Lung (tissue), 17 donors: ENCODE measurements at places on chromosomes 2 and 18. TPM values are rescaled to one million over a fixed set of nuclear protein-coding genes. Genes with fewer than 3 reads are reported as not detected.

The ABHD1 gene
- total RNA-seq, result 0.74 TPM

The FBXO48 gene
- 1.9 TPM for total RNA-seq

The PLB1 gene
- total RNA-seq, result 8.0 TPM

The POTEJ gene
- total RNA-seq, result 0.09 TPM

The IL18R1 gene
- total RNA-seq, result 7.5 TPM

The SIGLEC15 gene
- 0.64 TPM for total RNA-seq

The ECEL1 gene
- total RNA-seq, result 0.09 TPM

The KCNJ13 gene
- not detected for total RNA-seq

The RAB27B gene
- 21.5 TPM for total RNA-seq

The NEU2 gene
- total RNA-seq, result not detected

The TLX2 gene
- total RNA-seq, result not detected

The ALPG gene
- total RNA-seq, result 1.2 TPM

The INSIG2 gene
- total RNA-seq, result 26.6 TPM

The MAP3K19 gene
- 11.0 TPM for total RNA-seq

DNA sequence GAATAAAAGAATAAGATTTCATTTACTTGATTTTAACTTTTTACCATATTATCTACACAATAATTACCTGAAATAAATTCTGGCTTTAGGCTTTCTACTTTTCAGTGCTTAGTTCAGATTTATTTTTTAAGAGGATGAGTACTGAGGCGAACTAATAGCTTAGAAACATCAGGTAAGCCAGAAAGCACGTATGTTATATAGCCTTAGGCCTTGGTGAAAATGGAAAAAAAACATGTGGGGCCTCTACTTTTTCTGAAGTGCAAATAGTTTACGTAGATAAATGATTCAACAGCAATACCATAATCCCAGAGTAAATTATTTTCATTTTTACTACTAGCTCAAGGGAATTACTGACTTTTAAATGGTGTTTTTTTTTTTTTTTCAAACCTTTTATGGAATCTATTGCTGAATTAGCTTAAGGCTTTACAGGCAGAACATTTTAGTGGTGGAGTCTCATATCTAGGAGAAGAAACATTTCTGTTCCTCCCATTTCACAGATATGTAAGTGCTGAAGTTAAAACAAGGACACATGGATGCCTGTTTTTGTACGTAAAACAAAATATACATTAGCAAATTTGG is 6.2 kb downstream of the CPS1 start:
- DNase-seq, result no peak

DNA sequence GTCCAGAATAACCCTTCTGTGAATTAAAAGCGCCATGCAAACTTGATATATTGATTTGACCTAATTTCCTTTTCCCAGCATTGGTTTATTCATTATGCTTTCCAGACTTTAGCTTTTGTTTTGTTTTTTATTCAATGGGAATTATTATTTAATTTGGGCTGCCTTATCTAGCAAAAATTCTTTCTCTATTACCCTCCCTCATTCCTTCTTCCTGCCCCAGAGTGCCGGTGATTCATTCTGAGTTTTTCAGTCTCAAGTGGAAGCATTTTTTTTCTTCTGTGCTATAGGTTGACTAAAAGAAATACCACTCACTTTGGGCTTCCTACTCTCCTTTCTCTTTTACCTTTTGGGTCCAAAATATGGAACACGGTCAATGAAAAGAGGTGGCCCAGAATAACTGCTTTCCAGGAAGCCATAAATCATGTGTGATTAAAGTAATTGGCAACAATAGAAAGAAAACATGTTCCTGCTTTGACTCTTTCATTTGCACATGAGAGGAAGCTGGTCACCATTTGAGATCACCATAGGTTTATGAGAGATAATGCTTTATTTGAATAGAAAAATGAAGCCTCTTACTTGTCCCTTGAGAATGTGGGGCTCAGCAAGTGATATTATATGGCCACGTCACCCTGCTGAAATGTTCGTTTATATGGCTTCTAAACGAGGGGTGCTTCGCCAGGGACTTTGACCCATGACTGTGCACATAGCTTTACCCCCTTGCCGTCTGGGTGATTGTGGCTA is 422.8 kb upstream of the ZEB2 start:
- no peak for DNase-seq

- no peak for DNase-seq
These were observed 46.6 kb upstream of the RHOB start for GRCh38 chr2:20400306-20400705.

GRCh38 chr2:60834270-60834717 is 47.1 kb upstream of the REL start:
- no peak for DNase-seq

DNA sequence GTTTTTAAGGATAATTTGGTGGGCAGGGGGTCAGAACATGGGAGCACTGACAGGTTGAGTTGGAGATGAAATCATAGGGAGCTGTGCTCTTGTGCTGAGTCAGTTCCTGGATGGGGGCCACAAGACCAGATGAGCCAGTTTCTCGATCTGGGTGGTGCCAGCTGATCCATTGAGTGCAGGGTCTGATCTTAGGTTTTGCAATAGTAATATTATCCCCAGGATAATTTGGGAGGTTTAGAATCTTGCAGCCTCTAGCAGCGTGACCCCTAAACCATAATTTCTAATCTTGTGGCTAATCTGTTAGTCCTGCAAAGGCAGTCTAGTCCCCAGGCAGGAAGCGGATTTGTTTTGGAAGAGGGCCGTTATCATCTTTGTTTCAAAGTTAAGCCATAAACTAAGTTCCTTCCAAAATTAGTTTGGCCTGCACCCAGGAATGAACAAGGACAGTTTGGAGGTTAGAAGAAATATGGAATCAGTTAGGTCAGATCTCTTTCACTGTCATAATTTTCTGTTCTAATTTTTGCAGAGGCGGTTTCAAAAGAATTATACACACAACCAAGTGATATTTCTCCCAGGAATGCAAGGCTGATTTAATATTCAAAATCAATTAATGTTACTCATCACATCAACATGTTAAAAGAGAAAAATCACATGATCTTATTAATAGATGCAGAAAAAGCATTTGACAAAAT is 23.0 kb downstream of the DBI start:
- DNase-seq, result peak; percentile 60

DNA sequence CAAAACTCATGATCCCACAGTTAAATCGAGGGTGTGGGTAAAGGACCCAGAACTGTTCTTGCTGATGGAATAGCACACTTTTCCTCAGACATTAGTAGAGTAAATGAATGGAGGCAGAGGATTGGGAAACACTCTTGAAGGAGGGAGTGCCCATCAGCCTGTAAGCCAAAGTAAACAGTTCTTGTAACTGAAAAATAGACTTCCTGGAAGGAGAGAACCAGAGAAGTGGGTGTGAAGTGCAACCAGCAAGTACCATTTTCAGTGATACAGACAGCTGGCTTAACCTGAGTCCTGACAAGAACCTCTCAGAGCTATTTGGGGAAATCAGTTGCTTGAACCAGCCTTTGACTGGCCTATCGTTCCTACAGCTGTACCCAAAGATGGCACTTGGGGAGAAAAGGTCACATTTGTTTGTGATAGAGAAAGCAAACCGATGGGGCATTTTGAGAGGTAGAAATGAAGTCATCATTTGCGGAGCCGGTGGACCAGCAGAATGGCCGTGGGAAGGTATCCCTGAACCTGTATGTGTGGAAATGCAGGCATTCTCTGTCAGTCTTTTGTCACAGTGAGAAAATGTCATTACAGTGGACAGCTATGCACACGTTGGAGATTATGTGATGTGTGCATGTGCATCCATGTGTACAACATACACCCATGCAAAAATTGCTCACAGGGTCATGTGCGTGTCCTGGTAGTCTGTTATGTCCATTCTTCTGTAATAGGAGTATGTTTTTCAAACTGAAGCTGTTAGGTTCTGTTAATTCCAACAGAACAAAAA is 17.8 kb downstream of the CRIM1 start:
- peak; percentile 77 for DNase-seq

DNA sequence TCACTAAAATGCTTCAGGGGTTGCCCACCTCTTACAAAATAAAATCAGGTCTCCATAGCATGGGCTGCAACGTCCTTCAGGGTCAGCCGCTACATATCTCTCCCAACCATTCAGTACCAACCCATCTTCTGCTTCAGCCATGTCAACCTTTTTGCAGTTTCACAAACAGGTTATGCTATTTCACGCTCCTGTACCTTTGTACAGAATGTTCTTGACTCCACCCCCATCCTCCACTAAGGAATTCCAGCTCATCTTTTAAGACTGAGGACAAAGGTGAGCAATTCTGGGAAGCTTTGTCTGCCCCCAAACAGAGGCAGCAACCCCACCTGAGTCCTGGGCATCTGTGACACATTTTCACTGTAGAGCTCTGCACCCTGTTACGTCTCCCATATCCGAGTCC is 8.8 kb upstream of the EVA1A start:
- DNase-seq, result no peak

DNA sequence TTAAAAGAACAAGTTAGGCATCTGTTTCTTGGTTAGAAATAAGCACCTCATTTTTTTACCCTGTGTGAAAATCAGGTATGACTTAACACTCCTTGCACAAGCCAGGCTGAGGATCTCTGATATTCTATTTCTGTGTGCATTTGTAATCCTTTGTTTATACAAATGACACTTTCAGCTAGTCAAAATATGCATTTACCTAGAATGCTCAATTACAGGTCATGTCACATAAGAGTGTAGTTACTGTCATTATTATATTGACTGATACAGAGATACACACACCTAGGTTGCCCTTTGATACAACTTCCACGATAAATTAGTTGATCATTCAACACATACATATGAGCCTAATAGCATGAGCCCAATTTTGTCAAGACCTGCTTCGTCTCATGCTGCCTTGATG is 144.3 kb downstream of the CHST9 start:
- no peak for DNase-seq

DNA sequence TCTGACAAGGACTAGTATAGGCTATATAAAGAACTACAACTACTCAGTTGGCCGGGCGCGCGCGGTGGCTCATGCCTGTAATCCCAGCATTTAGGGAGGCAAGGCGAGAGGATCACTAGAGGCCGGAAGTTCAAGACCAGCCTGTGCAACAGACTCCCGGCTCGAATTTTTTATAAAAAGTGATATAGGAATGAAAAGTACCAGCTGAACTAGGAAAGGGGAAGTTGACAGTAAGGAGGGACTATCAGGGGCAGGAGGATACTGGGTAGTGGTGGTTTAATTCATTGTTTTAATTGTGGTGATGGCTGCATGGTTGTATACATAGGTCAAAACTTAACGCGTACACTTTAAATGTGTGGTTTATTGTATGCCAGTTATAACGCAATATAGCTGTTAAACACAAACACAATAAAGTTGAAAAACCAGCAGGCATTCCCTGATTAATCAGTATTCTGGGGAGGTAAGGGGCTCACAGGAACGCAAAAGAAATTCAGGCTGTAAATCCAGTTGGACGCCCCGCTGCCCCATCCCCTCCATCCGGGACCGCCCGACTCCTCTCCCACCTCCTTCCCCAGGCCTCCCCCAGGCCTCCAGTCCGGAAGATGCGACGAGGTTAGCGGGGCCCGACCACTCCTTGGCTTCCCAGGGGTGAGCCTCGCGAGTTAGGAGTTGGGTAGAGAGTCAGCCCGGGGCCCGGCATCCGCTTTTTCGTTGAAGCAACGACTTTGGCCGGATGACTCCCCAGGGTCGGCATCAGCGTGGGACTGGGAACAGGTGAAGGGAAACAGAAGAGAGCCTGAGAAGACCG is 746 bp upstream of the POLR1B start:
- peak; percentile 81 for DNase-seq

- no peak for DNase-seq
These were observed 81.3 kb downstream of the VSNL1 start for GRCh38 chr2:17621781-17622180.

DNA sequence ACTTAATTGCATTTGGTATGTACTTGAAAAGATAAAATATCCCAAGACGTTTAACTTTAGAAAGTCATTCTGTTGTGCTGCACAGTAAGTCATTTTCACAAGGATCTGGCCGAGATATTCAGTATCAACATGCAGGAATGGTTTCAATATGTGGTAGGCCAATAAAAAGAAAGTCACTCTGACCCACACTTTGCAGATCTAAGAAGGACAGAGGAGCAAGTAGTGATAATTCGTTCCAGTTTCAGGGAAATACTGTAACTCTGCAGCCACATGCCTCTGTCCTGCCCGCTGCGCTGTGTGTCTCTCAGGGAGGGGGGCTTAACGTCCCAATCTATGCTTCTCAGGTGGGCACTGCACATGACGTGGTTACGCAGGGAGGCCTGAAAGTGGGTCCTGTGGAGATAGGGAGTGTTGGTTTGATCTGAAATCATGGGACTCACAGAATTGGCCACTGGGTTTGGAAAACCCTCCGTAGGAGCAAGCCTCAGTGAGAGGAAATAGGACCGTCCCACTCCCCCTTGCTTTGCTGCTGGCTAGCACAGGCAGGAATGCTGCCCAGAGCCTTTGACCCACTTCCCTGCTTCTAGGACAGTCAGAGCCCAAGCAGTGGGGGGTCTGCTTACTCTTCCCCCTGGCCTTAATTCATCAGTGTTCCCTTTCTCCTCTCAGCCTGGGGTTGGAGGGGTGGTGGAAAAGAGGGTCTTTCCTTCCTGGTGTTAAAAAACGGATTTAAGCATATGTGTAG is 314.7 kb upstream of the SPRED2 start:
- no peak for DNase-seq

DNA sequence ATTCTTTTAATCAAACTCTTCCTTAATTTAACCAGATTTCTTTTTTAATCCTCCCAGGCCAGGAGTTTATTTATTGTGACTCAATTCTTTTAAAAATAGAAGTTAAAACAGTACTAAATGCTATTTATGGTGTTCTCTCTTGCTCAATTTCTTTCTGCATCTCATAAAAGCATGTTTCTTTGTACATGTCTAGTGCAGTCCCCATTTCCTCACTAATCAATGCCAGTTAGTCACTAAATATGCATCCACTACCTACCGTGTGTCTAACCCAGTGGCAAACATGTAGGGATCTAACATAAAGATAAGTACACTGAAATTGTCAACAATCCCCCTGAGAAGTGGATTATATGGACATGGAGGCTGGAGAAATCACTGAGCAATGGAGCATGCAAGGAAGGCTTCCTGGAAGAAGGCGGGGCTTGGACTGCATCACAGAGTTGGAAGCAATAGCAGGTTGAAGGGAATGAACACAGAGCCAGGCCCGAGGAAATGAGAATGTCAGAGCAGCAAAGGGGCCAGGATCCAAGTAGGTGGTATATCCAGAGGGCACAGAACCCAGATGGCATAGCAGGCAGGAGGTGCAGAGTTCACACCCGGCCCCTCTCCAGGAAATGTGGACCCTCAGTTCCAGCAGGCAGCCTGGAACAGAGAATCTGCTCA is 105.3 kb upstream of the FOSL2 start:
- no peak for DNase-seq

GRCh38 chr2:83686863-83687262 is 772.2 kb downstream of the SUCLG1 start:
- DNase-seq, result peak; percentile 16

DNA sequence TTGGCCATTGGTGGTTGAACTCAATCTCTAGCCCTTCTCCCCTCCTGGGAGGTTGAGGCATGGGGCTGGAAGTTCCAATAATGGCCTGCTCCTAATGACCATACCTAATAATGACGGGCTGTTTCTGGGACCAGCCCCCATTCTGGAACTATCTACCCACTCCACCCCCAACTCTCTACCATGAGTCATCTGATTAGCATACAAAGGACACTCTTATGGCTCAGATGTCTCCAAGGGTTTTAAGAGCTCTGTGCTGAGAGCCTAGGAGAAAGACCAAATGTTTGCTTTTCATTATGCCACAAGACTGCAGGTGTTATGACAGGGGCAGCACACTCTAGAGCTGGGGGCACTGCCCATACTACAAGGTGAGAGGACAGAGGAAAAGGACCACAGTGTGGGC is 137.0 kb upstream of the NCKAP5 start:
- DNase-seq, result no peak

GRCh38 chr2:47842846-47843245 is 59.9 kb downstream of the MSH6 start:
- DNase-seq, result no peak

- DNase-seq, result no peak
These were observed 45.8 kb upstream of the MAL start for GRCh38 chr2:94979406-94980375.
